ENCODE measurements at places on chromosomes 11 and 22. TPM values are rescaled to one million over a fixed set of nuclear protein-coding genes. Genes with fewer than 3 reads are reported as not detected.

DNA sequence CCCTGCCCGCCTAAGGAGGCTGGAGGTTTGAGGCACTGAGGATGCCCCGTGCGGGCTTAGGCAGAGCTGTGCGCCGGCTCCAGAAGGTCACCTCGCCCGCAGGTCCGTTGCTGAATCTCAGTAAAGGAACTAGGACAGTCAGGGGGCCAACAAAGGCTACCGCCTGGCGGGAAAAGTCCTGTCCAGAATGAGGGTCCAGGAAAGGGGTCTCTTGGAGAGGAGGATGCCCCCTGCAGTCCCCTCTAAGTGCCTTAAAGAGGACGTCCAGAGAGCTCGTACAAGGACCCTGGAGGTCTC is 548 bp downstream of the PVALB start:
- H3K4me3 ChIP-seq: peak overlapping the region; percentile 46
- peaks cover 98% of the 10 kb centered on the region for H3K27me3 ChIP-seq
- DNase-seq: no peak
- no peak overlapping the region for H3K27ac ChIP-seq

GRCh38 chr11:79082907-79083306 is 357.9 kb downstream of the TENM4 start:
- peak overlapping the region; percentile 22 for H3K27ac ChIP-seq
- H3K4me1 ChIP-seq: peaks cover 78% of the 10 kb centered on the region
- no peaks in the 10 kb centered on the region for H3K36me3 ChIP-seq
- no peaks in the 10 kb centered on the region for H3K27me3 ChIP-seq
- no peak overlapping the region for H3K4me3 ChIP-seq

GLYATL1 gene
- total RNA-seq: 0.33 TPM

GRCh38 chr11:80282643-80283042 is 841.8 kb upstream of the TENM4 start:
- DNase-seq: no peak
- no peaks in the 10 kb centered on the region for H3K36me3 ChIP-seq
- no peak overlapping the region for H3K27ac ChIP-seq
- H3K4me1 ChIP-seq: peaks cover 7% of the 10 kb centered on the region

- no peaks in the 10 kb centered on the region for H3K36me3 ChIP-seq
- H3K27me3 ChIP-seq: peaks cover 1% of the 10 kb centered on the region
- DNase-seq: no peak
- H3K27ac ChIP-seq: no peak overlapping the region
- peaks cover 3% of the 10 kb centered on the region for H3K4me1 ChIP-seq
Observed at GRCh38 chr11:70159627-70160570, 43.2 kb upstream of the FADD start.

DNA sequence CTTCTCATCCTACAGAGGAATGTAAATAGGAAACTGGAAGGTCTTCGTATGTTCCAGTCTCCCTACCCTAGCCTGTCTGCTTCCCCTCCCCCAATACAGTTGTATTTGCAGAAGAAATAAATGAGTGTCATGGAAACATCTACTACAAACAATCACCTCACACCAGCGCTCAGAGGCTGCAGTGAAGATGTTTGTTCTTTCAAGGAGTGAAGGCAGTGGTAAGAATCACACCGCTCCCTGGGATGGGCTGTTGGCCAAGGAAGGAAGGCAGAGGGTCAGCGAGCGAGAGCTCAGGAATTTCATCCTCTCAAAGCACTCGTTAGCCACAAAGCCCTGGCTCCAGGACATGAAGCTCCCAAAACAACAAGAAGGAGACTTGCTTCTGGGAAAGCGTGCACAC is 1.1 kb upstream of the IGSF9B start:
- DNase-seq: no peak
- H3K27ac ChIP-seq: no peak overlapping the region
- H3K27me3 ChIP-seq: peaks cover 93% of the 10 kb centered on the region
- no peaks in the 10 kb centered on the region for H3K36me3 ChIP-seq
